ENCODE measurements at places on chromosomes 4 and X.

- no peak for DNase-seq
Measured at GRCh38 chr4:73251384-73251783, 7.2 kb downstream of the ANKRD17 start.

DNA sequence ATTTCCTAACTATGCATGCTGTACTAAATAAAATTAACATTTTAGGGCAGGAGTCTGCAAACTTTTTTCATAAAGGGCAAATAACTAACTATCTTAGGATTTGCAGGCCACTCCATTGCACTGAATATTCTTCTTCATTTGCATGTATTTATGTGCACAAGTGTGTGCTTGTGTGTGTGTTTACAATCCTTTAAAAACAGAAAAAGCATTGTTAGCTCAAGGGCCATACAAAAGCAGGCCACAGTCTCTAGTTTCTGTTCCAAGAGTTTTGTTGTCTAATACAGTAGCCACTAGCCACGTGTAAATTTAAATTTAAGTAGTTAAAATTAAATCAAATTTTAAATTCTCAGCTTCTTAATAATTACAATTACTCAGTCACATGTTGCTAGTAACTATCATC lies 621.8 kb downstream of the TMA16 start:
- no peak for DNase-seq

DNA sequence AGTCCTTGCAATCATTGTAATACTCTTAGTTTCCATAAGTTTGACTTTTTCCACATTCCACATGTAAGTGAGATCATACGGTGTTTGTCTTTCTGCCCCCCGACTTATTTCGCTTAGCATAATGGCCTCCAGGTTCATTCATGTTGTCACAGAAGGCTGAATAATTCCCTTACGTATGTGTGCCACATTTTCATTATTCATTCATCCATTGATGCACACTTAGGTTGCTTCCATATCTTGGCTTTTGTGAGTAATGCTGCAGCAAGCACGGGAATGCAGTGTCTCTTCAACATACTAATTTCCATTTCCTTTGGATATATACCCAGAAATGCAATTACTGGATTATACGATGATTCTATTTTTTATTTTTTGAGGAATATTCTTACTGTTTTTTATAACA lies 22.0 kb upstream of the VEGFC start:
- DNase-seq: no peak

- DNase-seq: peak; percentile 39
Measured at GRCh38 chrX:107894038-107894437, 68.4 kb downstream of the MID2 start.

DNA sequence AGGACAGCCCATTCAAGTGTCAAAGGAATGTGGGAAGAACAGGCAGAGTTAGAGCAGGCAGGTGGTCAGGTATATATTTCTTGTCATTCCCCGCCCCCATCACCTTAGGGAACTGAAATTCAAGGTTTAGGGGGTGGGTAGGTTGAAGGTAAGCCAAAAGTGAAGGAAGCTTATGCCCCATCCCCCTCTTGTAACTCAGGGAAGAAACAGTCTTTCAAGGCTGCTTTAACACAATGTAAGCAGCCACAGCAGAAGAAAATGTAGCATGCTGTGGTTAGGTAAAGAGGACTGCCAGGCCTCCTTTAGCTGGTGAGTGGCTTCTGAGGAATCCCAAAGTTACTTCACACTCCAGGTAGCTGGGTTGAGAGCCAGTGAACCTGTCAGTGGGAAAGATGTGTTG lies 122.3 kb downstream of the RS1 start:
- no peak for DNase-seq

GRCh38 chr4:46954643-46955042 lies 38.7 kb downstream of the GABRA4 start:
- peak; percentile 76 for DNase-seq

DNA sequence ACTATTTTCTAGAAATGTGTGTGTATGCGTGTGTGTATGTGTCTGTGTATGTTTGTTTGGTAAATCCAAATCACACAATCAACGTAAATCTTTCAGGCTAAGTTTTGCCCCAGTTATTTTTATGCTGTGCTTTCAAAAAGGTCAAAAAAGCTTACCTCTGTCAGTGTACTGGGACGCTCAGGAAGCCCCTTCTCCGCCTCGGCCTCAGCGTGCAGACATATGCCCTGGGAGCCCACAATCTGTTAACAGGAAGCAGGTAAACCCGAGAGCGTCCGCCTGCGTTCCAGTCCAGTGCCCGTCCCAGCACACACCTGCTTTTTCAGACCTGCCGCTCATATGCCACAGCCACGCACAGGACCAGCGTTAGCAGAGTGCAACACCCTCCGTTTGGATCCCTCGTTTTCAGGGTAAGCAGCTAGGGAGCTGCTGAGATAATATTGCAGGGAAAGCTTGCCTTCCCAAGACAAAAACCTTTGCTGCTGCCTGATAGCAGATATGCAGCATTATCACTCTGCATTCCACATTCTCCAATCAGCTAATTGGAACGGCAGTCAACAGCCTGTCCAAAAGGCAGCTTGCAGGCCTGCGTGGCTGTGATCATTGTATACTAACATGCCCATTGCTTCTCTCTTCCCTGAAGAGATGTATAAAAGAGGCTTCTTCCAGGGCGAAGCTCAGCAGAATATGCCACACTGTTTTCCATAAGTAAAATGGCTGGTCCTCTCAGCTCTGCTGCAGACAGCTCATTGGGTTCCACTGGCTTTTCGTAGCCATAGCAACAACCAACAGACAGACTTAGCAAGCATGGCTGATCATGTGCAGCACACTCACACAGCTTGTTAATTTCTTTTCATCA lies at the start of gene SORBS2:
TSS of gene SORBS2 (minus strand) at position 686 of the 856 bp plus-strand sequence. CDS start 121,623 bp downstream, outside the sequence.
- DNase-seq: no peak

DNA sequence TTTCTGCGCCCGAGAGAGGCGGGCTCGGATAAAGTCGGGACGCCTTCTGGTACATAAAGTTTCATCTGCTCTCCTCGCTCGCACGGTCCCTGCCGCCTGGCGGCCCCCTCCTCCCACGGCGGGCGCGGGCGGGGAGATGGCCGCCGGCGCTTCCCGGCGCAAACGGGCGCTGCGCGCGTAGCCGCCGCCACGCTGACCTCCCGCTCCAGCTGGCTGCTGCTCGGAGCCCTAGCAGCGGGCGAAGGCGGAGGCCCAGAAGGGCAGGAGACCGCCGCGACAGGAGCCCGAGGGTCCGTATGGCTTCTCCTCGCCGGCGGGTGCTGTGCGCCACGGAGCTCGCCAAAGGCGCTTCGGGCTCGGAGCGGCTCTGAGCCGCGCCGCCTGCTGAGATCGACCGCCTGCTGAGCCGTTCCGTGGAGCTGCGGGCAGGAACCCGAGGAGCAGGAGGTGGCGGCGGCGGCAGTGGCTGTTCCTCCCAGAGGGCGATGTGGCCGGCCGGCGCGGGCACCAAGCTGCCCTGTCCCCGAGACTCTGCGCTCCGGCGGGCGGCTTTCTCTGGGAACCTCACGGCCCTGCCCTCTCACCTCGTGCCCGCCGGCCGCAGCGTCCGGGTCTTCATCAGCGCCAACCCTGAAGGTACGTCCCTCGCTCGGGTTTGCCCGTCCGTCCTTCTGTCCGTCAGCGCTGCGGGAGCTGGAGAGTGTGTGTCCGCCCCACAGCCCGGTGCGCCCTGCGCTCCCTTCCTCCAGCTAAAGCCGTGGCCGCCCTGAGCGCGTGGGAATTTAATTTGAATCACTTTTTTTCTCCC lies at the start of gene NWD2:
TSS of gene NWD2 (plus strand) at position 161 of the 808 bp plus-strand sequence. CDS start at position 486, 325 bp downstream.
- peak; percentile 69 for DNase-seq

DNA sequence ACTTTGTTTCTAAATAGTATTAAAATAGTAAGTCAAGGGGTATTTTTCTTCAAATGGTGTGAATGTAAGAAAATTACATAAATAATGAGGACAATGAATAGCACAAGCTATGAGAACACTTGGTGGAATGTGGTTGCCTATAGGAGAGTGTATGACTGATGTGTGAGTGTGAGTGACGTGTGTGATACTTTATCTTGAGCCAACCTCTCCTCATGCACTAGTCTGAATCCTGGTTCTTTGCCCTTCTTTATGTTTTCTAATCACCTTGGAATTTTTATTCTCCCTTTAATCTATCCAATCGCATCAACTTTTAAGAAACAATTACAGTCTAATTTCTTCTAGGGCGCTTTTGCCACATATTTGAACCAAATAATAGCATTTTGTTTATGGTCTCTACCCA lies 98.2 kb downstream of the YIPF7 start:
- no peak for DNase-seq

DNA sequence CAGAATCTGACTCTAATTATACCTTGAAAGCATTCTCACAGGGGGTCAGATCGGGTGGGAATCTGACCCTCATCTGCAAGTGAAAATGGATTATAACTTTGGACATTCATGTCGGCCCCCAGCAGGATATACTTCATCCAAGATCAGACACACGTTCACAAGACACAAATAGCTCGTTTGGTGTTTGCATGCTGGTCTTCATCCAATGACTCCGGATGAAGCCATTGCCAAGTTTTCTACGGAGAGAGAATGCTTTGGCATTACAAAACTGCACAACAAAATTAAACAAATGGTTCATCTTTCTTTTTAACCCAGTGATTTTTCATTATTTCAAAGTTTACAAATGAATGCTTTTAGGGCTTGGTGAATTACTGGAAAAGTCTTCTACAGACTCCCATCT lies 105.5 kb downstream of the MID1 start:
- DNase-seq: no peak

DNA sequence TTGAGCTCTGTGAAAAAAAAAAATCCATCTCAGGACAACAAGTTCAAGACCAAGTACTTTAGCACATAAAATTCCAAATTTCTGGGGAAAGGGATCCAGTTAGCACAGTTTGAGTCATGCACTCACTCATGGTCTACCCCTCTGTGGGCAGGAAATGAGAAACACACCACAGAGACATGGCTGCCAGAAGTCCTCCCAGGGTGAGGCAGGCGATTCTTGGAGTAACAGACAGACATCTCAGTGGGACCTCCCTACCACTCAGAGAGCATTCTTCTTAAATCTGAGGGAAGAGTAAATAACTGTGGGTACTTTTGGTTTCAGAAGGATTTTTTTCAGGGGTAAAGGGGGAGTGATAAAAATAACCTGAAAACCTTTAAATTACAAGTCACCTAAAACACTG lies 14.1 kb downstream of the CXCL1 start:
- no peak for DNase-seq

DNA sequence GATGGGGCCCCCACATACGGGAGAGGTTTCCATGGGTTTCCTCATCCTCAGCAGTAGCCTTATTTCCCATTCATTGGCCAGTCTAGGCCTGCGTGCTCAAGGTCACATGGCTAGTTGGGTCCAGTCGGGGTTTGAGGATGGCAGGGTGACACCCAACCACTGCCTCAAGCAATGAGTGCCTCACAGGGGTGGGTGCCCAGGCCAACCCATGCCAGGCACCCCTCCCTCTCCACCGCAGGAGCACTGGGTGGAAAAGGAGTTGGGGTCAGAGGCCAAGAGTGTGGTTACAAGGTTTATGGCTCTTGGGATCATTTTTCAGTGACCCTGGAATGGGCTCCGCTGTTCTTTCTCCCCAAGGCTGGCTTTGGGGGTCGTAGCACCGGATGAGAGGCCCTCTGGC lies 3.1 kb downstream of the NSG1 start:
- DNase-seq: no peak

DNA sequence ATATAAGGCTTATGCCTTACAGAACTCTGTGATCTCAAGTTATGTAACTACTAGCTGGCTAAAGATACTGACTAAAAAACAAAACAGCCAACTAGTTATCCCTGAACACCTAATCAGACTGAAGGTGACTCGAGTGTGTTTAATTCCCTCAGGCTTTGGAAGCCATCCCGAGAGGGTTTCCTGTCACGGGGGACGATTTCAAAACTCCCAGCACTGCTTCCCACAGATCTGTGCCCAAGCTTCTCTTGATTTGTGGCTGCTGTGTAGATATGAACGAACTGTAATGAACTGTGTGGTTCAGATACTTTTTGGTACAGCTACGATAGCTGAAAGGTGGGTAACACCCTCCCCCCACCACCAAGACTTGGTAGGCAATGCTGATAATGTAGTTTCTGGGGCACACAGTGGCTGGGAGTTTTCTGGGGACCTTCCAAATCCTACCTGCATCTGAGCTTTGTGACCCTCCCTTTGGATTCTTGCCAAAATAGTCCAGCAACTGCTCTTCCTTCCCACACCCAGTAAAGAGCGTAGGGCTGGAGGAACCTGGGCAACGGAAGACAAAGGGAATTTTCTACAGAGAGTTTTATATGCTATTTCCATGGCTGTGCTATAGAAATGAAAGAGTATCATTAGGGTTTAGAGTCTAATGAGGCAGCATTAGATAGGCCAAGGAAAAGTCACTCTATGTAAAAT lies 148.8 kb downstream of the MGST2 start:
- no peak for DNase-seq
